ENCODE measurements at places on chromosomes 1 and 21. TPM values are rescaled to one million over a fixed set of nuclear protein-coding genes. Genes with fewer than 3 reads are reported as not detected.

Gene TRIM63
- 0.73 TPM for polyA plus RNA-seq

Gene TAS1R1
- polyA plus RNA-seq = 0.19 TPM

Gene PCBP3
- polyA plus RNA-seq = 1.9 TPM

Gene CLEC20A
- polyA plus RNA-seq = 0.56 TPM

Gene C2CD4D
- polyA plus RNA-seq = 0.16 TPM

GRCh38 chr1:203338335-203339036 is 12.4 kb downstream of the FMOD start:
- DNase-seq = no peak

GRCh38 chr1:79539001-79539400 is 532.5 kb upstream of the ADGRL4 start:
- no peak for DNase-seq

GRCh38 chr1:87600854-87601253 is 272.2 kb downstream of the LMO4 start:
- no peak for DNase-seq

DNA sequence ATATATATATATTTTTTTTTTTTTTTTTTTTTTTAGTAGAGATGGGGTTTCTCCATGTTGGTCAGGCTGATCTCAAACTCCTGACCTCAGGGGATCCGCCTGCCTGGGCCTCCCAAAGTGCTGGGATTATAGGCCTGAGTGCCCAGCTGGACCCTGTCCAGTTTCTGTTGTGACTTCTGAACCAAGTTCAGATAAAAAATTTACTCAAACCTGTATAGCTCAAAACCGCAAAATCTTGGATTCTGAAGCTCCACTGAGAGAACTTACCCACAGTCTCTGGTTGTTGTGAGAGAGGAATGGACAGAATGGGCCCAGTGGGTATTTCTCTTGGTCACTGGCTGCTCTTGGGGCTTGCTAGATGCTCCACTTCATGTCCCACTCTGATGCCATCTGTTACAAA is 76.4 kb downstream of the HS2ST1 start:
- DNase-seq = no peak

GRCh38 chr1:178540646-178541045 is 27.7 kb downstream of the TEX35 start:
- no peak for DNase-seq

GRCh38 chr1:36884029-36884701 is 150.2 kb downstream of the GRIK3 start:
- DNase-seq = no peak

- no peak for DNase-seq
Measured at GRCh38 chr1:202745323-202745888, 35.2 kb upstream of the SYT2 start.

DNA sequence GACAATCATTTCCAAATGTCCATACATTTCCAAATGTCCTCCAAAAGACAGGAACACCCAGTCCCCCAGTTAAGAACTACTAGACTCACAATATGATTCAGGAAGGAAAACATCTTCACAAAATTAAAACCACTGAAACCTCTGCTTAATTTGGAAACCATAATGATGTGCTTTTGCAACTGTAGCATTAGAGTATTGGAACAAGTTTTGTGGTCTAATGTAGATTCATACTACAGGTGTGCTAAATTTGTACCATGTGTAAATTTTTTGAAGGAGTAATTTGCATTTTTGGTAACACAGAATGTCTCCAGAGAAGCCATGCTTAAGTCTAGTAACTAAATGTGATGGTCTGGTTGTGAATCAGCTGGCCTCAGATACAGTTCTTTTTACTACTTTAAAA is 129.6 kb downstream of the DPYD start:
- DNase-seq = no peak

DNA sequence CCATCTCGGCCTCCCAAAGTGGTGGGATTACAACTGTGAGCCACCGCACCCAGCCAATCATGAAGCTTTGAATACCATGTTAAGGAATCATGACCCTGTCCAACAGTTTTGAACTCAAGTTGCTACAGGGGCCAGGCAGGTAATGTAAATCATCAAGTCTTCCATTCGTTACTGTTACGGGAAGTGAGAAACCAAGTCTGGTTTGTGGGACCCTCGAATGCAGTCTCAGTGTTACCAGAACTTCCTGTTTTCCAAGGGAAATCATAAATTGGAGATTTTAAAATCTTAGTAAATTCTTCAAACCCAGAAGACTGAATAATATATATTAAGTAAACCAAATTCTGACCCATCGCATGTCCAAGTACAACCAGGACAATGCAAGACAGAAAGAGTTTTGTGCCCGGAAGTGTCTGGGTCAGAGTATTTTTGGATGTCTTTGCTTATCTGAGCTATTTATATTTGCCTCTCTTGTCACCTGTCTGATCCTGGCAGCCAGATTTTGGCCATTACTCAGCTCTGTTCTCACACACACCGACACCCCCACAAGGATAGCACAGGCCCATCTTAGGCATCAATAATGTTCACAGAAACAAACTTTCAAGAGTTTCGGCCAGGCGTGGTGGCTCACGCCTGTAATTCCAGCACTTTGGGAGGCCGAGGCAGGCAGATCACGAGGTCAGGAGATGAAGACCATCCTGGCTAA is 8.8 kb downstream of the ATP5IF1 start:
- no peak for DNase-seq

GRCh38 chr1:117327011-117327410 is 40.2 kb upstream of the MAN1A2 start:
- no peak for DNase-seq

DNA sequence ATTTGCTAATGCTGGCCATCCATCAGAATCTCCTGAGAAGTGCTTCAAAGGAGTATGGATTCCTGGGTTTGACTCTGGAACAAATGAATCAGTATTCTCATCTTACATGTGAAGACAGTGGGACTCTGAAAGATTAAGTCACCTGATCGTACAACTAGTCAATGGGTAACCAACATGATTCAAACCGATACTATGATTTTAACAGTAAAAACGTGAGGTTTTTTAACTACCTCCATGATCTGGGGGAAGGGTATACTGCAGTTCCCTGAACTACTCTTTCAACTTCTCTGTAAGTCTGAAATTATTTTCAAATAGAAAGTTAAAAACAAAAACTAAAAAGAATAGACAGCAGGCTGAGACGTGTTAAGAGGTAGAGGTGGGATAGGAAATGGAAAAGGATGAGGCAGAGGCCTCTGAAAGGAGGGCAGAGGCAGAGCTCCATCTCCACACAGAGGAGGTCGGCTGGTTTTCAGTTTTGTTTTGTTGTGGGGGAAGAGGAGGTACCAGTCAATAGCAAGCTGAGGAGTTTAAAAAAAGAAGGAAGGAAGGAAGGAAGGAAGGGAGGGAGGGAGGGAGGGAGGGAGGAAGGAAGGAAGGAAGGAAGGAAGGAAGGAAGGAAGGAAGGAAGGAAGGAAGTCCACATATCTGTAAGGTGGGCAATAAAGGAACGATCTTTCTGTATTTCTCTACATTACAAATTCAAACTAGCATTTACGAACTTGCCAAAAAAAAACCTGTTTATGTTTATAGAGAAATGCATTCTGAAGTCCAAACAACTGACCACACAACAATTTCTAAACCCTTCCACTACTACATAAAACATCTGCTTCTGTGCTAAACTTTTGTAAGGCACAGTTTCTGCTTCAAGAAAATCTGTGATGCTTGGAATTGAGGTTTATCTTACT is 213.1 kb downstream of the RERE start:
- no peak for DNase-seq

DNA sequence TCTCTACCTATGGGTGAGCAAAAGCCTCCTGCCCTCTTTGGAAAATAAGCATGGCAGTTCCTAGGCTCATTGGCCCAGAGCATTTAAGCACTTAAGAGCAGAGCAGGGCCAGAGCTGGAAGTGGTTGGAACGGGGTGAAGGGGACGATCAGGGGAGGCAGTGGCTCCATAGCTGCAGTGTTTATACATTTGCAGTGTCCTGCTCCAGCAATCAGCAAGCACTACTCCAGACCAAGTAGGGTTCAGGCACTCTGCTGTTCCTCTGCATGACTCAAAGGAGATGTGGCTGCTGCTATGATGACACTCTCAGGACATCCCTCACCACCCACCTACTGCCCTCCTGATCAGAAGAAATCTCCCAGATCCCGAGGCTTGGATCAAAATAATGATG is 55.0 kb downstream of the TRABD2B start:
- DNase-seq = no peak

DNA sequence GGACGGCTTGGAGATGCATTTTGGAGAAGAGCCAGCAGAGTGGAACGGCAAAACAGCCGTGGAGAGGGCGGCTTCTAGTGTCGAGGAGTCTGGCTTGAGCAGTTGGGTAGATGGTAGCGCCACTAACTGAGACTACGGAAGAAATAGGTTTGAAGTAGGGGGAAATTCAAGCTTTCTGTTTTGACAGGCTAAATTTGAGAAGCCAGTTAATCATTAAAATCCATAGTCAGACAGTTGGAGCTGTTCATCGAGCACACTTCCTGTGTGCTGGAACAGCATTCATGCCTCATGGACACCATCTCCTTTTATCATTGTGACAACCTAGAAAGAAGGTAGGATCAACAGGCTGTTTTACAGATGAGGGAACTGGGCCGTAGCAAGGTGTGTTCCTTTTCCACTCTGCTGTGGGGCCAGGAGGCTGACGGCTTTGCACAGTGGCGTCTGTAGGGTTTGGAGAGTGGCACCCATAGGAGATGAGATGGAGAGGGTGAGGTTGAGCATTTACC is 3.4 kb upstream of the PKLR start:
- no peak for DNase-seq
